Fibroblast of the aortic adventitia (primary cell): ENCODE measurements at places on chromosomes 3 and 15. TPM values are rescaled to one million over a fixed set of nuclear protein-coding genes. Genes with fewer than 3 reads are reported as not detected.

DNA sequence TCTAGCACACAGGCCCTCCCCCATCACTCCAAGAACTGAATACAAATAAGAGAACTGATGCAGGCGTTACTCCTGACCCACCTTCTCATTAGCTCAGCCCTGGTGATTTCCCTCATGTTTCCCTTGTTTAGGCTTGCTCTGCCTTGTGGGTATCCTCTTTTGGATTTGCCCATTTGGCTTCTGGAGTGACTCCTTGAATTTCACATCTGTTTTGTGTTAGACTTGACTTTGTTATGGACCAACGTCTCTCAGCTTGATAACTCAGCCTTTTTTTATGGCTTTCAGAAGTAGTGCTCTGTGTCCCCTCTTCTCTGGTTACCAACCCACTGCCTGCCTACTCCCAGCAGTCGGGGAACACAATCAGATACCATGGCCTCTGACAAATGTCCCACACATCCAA is 11.3 kb upstream of the TMOD3 start:
- no peak for DNase-seq

GRCh38 chr3:196694202-196694638 is 17.8 kb downstream of the CEP19 start:
- peak; percentile 35 for DNase-seq

DNA sequence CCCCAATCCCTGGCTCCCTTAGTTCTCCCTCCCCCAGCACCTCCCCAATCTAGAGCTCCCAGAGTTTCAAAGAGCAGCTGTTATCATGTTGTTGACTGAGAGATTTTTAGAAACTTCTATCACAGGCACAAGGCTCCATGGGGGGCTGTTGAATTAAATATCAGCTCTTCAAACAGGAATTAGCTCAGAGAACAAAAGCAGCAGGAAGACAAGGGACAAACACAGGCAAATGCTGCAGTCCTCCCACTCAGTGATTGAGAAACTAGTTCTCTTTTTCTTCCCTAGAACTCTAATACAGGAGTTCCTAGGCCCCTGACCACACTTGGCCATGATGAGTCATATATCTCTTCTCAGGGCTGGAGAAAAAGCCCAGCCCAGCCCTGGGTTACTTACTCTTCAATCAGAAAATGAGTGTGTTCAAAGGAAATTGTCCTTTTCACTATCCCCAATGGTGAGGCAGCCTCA is 262.1 kb downstream of the IGSF11 start:
- DNase-seq: no peak

DNA sequence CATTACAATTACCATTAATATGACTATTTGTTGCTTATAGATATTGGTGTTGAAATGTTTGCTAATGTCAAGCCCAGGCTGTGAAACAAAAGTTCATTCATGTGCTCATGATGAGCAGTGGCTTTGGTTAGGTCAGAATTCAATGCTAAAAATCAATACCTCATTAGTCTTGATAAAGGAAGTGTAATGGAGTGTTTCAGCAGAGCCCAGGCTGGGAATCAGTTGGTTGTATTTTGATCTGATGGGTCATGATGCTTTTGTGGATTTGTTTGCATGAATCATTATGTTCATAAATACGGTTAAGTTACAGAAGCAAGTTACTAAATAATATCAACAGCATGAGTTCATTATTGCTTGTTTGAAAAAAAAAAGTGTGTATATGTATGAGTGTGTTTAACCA is 13.6 kb upstream of the ZNF774 start:
- no peak for DNase-seq

DNA sequence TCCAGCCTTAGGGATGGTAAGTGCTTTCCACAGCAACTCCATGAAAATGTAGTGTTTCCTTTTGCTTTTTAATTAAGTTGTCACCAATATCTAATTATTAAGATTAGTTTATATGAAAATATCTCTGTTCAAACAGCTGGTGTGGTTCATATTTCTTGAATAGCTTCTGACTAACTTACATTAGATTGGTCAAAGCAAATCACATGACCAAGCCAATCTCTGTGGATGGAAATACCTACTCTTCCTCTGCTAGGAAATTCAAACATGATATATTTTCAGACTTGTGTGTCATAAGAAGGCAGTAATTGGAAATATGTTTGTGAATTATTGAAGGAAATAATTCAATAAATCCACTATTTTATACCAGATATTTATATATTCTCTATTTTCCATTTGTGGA is 54.6 kb upstream of the CADM2 start:
- DNase-seq: no peak

DNA sequence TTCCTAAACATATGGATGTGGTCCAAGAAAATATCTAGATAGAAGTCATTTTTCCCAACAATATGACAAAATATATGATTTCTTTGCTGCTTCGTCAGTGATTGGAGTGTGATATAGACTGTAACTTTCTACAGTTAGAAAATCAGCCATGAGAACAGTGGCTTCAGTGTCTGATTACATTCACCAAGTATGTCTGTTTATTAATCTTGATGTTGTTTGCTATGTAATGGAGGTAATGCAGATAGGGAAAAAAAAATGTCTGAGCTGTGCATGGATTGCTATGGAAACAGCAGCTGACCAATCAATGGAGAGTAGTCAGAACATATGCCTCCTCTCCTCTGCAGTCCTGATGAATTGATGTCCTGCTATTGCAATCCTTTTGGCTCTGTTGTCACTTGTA is 72.3 kb upstream of the GAP43 start:
- DNase-seq: no peak

- DNase-seq: no peak
These were observed 413.2 kb downstream of the NTRK3 start for GRCh38 chr15:87843312-87843711.

DNA sequence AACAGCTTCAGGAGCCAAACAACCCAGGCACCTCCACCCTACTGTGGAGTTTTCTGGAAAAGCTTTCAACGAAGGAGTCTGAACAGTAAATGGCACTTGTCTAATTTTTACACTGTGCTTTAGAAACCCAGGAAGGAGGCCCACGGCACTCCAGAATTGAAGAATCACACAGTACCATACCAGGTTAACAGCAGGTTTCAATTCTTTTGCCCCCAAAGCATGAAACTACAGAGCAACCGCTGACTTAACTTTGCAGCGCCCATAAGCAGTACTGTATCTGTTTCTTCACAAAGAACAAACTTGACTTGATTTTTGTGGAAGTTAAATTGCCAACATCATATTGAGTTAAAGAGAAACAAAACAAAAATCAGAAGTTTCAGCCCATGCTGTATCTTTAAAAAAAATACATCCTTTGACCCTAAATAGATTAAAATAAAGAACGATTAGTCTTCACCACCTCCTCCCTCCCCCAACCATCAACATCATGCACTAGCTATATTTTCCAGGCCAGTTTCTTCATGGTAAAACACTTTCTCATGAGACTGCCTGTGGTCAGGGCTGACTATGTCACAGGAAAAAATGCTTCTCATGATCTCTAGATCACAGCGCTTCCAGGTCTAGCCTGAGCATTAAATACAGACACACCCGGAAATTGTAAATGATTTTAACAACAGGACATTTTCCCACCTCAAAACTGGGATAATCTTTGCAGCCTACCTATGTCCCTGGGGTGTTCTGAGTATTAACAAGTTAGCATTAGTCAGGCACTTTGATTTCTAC is 456.3 kb downstream of the FOXP1 start:
- DNase-seq: peak; percentile 77

- DNase-seq: no peak
These were observed 22.4 kb upstream of the CCK start for GRCh38 chr3:42288385-42288784.

- peak; percentile 59 for DNase-seq
These were observed 39.4 kb downstream of the CLDN18 start for GRCh38 chr3:138049157-138049919.

DNA sequence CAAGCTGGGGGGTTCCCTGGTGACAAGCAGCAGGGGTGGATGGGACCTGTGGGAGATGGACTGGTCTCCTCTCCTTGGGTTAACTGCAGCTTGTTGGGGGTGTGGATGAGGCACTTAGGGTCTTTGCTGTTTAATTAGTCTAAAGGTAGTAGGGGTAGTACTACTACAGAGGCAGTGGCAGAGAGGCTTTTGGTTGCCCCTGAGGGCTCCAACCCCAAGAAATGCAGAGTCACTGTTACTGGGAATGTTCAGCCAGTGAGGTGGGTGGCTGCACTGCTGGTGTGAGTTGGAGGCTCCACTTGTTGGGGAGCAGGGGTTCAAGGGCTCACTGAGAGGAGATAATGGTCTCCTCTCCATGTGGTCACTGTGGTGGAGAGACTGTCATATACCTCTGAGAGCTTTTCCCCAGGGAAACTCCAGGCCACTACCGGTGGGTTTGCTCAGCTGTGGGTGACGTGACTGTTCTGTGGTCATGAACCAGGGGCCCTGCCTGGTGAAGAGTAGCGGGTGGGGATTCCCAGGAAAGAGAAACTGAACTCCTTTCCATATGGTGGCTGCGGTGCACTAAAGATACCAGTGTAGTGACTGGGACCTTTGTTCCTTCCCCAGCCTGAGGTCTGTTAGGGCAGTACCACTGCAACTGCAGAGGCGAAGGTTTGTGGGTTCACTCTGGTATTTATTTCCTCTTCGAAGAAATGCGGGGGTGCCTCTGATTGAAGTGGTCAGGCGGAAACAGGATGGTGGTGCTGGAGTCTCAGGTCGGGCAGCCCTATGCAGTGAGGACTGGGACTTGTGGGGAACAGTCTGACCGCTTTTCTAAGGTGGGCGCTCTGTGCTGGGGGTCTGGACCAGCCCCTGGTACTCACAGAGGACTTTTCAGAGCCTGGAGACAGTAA is 68.9 kb upstream of the TNFSF10 start:
- DNase-seq: no peak

DNA sequence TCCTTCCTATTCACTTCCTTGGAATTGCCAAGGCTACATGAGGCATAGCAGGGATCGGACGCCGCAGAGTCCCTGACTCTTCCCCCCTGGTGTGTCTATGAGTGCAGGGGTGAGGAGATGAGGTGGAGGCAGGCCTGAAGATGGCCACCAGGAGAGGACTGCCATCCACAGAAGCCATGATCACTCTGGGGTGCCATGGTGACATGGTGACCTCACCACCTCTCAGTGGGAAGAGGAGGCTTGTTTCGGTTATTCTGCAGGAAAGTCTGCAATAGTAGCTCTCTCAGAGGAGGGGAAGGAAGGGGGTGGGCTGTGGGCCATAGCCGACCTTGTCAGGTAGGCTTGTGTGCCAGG is 57.0 kb upstream of the LIMD1 start:
- no peak for DNase-seq

DNA sequence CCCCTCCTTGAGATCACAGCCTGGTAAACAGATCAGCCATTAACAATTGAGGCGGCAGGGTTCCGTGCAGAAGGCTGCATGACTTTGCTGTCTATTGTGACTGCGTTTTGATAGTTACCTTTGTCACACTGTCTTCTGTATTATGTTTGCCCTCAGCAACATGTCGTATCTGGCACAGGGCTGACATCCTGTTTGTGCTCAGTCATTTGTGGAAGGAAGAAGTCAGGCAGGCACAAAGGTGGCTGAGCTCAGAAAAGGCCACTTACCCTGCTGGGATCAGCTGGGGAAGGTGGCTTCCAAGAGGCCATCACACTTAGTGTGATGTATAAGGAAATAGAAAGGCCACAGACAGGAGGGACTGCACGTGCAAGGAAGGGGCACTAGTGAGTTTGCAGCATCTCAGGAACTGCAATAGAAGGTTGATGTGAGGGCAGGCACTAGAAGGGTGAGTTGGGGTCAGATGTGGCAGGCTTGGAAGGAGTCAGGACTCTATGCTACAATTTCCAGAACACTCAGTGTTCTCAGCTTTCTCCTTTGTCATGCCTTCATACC is 13.4 kb downstream of the PML start:
- no peak for DNase-seq

- DNase-seq: no peak
These were observed 147.3 kb upstream of the ZNF385D start for GRCh38 chr3:21898316-21898715.

- DNase-seq: peak; percentile 59
These were observed 82.7 kb upstream of the SLC6A6 start for GRCh38 chr3:14319654-14320182.

GRCh38 chr3:30187366-30187765 is 419.0 kb upstream of the TGFBR2 start:
- DNase-seq: no peak

- no peak for DNase-seq
These were observed 184.3 kb downstream of the TJP1 start for GRCh38 chr15:29638011-29638410.

DNA sequence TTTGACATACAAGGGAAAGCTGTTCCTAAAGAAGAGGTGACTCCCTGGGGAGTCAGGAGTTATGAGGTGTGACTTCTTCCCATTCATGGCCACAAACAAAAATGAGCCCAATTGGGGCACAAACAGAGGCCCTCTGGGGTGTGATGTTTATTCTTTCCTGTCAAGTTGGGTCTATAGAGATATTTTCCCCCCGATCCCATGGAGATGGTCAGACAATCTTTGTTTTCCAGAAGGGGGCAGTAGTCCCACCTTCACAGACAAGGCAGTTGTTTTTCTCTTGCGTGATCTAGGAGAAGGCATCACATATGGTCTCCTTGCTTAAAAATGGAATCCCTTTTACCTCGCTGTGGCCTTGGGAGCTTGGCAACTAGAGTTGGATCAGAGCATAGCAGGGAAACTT is 110.3 kb downstream of the MFSD1 start:
- no peak for DNase-seq

- no peak for DNase-seq
These were observed 10.0 kb upstream of the USP3 start for GRCh38 chr15:63494408-63494807.

DNA sequence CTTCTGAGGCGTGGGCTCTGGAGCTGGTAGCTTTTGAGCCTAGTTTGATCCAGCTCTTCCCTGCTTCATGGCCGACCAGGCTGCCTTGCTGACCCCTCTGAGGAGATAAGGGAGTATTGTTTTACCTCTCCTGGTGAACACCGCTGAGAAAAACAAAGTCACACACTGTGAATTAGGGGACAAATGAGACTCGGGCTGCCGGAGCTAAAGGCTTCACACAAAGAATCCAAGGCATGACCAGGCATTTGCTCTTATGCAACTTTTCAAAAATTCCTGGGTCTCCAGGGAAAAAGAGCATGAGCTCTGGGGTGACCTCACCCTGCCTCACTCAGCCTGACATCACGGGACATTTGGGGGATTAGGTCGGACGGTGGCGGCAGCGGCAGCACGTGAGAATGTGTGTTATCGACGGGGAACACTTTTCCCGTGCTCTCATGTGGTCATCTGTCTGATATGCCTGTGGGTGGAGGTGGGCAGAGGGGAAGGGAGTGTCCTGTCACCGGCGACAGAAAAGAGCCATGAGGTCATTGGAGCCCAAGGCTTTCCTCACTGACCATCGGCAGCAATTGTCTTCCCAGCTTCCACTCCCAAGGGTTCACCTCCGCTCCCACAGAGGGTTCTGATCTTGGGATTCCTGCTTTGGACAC is 61.0 kb downstream of the TMEM44 start:
- peak; percentile 97 for DNase-seq

PPP2R3A gene
- 16.1 and 17.9 TPM in 2 replicates for total RNA-seq

MTFMT gene
- 14.1 and 19.2 TPM in 2 replicates for total RNA-seq

STRA6 gene
- 0.18 and 0.25 TPM in 2 replicates for total RNA-seq

SLC6A11 gene
- total RNA-seq: not detected in 2 replicates

GATM gene
- total RNA-seq: 0.18 and 0.57 TPM in 2 replicates

LRTM1 gene
- not detected in 2 replicates for total RNA-seq

HRG gene
- not detected in 2 replicates for total RNA-seq

SYNPR gene
- not detected in 2 replicates for total RNA-seq
